ENCODE measurements at places on chromosomes 2 and 18.
A peak's percentile ranks its signal among the peaks of the same experiment; 100 is the strongest.

DNA sequence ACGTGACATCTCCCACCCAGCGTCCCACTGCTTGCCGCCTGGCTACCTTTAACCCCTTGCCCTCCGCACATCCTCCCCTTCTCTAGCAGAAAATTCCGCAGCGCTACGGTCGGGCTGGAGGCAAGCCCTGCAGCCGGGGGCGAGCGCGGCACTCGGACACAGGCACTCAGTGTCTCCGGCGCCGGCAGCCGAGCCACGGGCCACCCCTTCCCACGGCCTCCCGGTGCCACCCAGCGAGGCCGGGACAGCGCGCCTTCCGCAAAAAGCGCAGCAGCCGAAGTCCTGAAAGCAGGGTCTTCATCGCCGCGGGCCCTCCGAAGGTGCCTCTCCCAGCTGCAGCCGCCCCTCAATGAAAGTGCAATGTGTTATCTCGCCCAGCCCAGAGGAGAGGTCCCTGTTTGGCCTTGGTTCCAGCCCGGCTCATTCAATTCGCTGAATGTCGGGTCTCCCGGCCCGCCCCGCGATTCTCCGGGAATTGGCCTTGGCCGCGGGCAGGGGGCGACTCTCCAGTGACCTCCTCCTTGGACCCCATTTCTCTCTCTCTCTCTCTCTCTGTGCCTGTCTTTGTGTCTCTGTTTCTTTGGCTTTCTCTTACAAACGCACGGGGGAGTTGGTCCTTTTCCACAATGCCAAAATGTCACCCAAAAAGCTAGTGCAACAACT is 1.1 kb downstream of the DLGAP1 start:
- H3K27me3 ChIP-seq: no peaks in the 10 kb centered on the region
- H3K4me3 ChIP-seq: peak overlapping the region; percentile 62
- no peak overlapping the region for H3K27ac ChIP-seq
- no peak for DNase-seq

DNA sequence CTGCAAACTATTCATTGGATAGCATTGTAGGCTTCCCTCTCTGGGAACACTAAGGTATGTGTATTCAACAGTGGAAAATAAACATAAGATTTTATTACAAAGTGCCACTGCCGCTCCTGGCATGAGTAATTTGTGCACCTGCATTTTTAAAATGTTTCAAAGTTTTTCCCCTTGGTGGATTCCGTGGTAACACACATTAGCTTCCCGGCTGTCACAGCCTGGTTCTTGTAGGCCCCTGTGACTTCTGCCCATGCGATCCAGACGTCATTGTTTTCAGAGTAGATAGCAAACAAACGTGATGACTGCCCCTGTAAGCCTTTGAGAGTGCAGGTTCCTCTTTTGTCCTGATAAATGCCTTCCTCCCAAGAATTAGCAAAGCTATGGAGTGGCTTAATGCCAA is 421.0 kb downstream of the ZNF521 start:
- no peaks in the 10 kb centered on the region for H3K27me3 ChIP-seq
- DNase-seq: no peak
- H3K4me1 ChIP-seq: no peaks in the 10 kb centered on the region
- no peak overlapping the region for H3K4me3 ChIP-seq
- H3K36me3 ChIP-seq: no peaks in the 10 kb centered on the region

DNA sequence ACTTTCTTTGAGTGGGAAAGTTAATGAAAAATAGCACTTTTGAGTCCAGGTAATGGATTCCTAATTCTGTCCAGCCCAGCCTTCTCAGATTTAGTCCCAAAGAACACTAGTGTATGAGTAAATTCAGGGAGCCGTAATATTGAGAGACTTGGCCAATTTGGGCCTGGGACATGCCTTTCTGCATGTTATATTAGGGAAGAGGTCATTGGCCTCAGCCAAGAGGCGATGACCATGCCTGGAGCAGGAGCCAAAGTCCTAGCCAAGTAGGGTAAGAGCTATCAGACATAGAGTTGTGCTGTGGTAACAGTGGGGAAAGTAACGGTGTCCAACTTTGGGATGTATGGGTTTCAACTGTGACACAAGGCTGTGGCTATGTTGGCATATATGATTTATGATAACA is 336.5 kb upstream of the ZNF804A start:
- no peaks in the 10 kb centered on the region for H3K27me3 ChIP-seq
- H3K4me1 ChIP-seq: no peaks in the 10 kb centered on the region
- H3K27ac ChIP-seq: no peak overlapping the region
- H3K36me3 ChIP-seq: no peaks in the 10 kb centered on the region

DNA sequence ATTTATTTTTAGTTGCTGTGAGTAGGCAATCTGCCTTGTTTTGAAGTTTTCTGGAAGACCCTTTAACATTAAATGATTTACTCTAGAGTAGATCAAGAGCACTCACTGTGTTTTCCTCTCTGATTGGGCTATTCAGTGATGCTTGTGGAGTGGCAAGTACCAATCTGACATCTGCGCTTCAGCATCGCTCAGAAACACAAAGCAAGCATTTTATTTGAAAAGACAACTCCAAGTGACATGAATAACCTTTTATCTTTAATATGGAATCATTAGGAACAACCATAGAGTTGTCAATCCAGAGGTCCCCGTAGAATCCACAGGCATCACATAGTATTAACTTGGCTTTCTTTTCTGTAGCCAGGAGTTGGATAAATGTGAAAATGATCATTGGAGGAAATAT is 114.7 kb downstream of the CPS1 start:
- no peak overlapping the region for H3K4me3 ChIP-seq
- H3K4me1 ChIP-seq: no peaks in the 10 kb centered on the region
- H3K27ac ChIP-seq: no peak overlapping the region
- no peak for DNase-seq

All from ascending aorta (tissue), 2 donors.